CD4-positive, alpha-beta T cell treated with Interleukin-12 subunit alpha and Interleukin-12 subunit beta, for 1 hour (primary cell): ENCODE measurements at places on chromosomes 1 and 21.
A peak's percentile ranks its signal among the peaks of the same experiment; 100 is the strongest.

DNA sequence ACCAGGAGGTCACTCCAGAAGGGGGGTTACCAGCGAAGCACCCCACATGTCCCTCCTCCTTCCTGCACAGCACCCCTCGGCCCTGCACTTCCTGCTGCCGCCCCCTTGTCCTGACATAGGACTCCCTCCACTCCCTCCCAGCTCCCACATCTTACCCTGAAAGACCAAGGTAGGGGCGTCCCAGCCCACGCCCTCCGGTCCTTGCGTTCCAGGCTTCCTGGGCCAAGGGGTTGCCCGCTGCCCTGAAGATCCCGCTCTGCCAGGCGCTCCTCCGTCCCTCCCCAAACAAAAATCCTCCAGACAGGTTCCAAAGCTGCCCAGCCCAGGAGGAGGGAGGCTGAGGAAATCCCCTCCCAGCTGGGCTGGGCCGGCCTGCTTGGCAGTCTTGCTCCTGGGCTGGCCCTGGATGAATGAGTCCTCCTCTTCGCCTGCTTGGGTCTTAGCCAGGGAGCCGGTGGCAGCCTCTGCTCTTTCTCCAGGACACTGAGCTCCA is at the start of gene RHBDL2:
Gene RHBDL2 (minus strand): TSS at position 304 of the 493 bp plus-strand sequence. CDS start 22,618 bp downstream, outside the sequence.
- no peak for DNase-seq

DNA sequence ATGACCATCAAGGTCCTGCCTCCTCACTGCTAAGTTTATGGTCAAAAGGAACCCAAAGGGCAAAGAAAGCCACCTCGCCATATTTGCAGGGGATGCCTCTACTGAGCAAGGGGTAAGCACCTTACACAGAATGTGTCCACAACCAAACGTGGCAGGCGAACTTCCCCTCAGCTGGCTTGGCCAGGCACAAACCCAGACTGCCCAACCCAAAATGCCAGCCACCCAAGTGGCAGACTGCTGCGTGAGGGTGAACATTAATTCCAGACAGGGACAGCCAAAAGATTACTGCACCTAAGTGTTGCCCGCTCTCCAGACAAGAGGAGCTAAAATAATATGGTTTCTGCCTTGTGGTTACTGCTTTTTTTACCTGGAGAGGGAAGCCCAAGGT is 16.0 kb downstream of the ZNF697 start:
- DNase-seq = no peak

DNA sequence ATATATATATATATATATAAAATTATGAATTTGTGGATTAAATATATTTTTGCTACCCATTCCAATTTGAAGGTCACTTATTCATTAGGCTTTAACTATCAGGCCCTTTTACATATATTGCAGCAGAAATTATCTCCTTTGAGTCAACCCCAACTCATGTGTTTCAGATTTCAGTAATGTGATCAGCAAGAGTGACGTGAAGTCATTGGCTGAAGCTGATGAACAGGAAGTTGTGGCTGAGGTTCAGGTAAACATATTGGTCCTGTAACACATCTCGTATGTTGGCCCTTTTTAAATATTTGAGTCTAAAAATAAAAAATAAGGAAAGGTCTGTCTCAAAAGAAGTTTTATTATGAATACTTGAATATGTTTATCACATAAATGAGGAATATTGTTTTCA is 8.5 kb downstream of the VPS45 start:
- DNase-seq = peak; percentile 55

DNA sequence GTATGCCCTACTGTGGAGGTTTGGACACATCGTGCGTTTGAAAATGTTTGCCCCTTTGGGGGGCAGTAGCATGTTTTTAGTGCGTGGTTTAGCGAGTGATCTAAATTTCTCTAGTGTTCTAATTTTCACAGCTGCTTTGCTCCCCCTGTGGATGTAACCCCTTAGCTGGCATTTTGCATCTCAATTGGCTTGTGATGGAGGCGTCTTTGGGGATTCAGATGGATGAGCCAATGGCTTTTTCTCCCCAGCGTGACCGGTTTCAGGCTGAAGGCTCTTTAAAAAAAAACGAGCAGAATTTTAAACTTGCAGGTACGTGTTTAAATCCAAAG is 836 bp downstream of the CDC7 start:
- no peak for DNase-seq
